Ascending aorta (tissue), 2 donors: ENCODE measurements at places on chromosomes 4 and X.

- no peak overlapping the region for H3K4me3 ChIP-seq
- DNase-seq: no peak
- H3K36me3 ChIP-seq: no peaks in the 10 kb centered on the region
Measured at GRCh38 chr4:156252358-156252921, 298.8 kb upstream of the CTSO start.

GRCh38 chr4:64774626-64775025 is 365.4 kb upstream of the TECRL start:
- H3K4me3 ChIP-seq: no peak overlapping the region
- no peak for DNase-seq
- no peaks in the 10 kb centered on the region for H3K27me3 ChIP-seq
- no peaks in the 10 kb centered on the region for H3K4me1 ChIP-seq
- H3K27ac ChIP-seq: no peak overlapping the region

- no peak for DNase-seq
- no peak overlapping the region for H3K4me3 ChIP-seq
- no peak overlapping the region for H3K27ac ChIP-seq
- H3K4me1 ChIP-seq: no peaks in the 10 kb centered on the region
Measured at GRCh38 chr4:61294936-61295335, 94.8 kb downstream of the ADGRL3 start.

GRCh38 chr4:88333741-88334405 is 44.8 kb upstream of the HERC6 start:
- DNase-seq: no peak
- no peaks in the 10 kb centered on the region for H3K27me3 ChIP-seq
- H3K36me3 ChIP-seq: no peaks in the 10 kb centered on the region
- no peak overlapping the region for H3K4me3 ChIP-seq
- no peaks in the 10 kb centered on the region for H3K4me1 ChIP-seq
- H3K27ac ChIP-seq: no peak overlapping the region
